ENCODE measurements at places on chromosomes 2 and 18.

- no peak for DNase-seq
These were observed 137.0 kb upstream of the ATP5MC3 start for GRCh38 chr2:175318542-175318941.

- DNase-seq, result no peak
These were observed 52.4 kb upstream of the BCL11A start for GRCh38 chr2:60605866-60606265.

DNA sequence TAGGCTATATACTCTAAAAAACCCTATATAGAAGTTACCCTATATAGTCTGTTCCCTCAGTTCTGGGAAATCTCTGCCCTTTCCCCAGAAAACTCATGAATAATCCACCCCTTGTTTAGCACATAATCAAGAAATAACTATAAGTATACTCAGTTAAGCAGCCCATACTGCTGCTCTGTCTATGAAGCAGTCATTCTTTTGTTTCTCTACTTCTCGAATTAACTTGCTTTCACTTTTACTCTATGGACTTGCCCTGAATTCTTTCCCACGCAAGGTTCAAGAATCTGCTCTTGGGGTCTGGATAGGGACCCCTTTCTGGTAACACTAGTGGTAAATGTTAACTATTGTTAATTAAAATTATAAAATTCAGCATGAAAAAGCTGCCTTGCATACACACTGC, 17.4 kb upstream of the AP1S3 start:
- no peak for DNase-seq

DNA sequence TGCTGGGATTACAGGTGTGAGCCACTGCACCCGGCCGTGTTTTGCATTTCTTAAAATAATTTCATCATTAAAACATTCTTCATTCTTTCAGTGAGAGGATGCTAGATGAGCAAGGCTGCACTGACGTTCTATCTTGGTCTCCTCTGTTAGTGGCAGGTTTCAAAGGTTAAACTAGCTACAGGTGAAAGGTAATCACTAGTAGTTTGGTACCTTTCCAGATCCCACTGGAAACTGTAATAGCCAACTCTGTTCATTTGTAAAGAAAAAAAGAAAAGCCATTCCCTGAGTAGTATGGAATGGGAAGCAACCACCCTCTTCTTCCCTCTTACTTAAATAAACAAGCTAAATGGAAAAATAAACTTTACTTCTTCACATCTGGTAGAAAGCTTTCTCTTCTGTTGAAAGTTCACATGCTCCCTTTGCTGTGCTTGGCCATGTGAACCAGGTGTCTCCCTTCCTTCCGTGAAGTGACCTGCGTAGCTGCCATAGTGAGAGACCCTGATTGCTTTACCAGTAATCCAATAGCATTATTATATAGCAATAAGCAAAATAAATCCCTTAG, 94.0 kb downstream of the GREB1L start:
- DNase-seq, result no peak

All from erythroblast (primary cell).